H1 (cell line): ENCODE measurements at places on chromosomes 4 and X. TPM values are rescaled to one million over a fixed set of nuclear protein-coding genes. Genes with fewer than 3 reads are reported as not detected.

DNA sequence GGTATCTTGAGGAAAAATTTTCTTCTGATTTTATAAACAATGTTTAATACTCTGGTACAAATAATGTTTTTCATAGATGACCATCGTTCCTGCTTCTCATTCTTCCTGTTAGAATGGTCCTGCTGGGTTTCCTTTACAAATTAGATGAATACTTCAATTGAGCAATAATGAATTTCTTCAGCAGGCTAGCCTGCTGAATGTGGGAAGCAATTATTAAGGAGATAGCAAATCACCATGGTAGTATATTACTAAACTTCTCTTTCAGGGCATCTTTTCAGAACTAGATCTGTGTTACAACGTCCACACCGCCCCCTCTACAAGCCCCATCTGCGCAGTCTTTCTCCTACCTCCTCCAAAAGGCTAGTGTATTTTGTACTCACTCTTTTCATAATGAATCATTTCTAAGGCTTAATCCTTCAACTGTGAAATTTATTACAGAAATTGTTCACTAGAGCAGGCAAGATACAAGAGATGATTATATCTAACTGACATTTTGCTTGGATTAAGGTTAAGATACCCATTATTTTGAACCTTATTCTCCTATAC lies 38.4 kb downstream of the GPRIN3 start:
- no peak for DNase-seq
- H3K36me3 ChIP-seq: no peaks in the 10 kb centered on the region
- H3K4me1 ChIP-seq: no peaks in the 10 kb centered on the region
- H3K27me3 ChIP-seq: no peaks in the 10 kb centered on the region
- no peak overlapping the region for H3K27ac ChIP-seq

DSPP gene
- not detected in 2 replicates for polyA plus RNA-seq

GRCh38 chrX:38220415-38221390 lies at the start of gene SRPX:
Gene SRPX (minus strand): TSS chrX:38220871. CDS start chrX:38220792, 79 bp downstream.
- no peaks in the 10 kb centered on the region for H3K4me1 ChIP-seq
- peak within 1 kb of the TSS; percentile 65 for H3K4me3 ChIP-seq
- no peak for DNase-seq
- peaks cover 12% of the 10 kb centered on the region for H3K27me3 ChIP-seq

GRCh38 chr4:88610771-88611170 lies 18.5 kb downstream of the HERC3 start:
- H3K27ac ChIP-seq: no peak overlapping the region
- H3K36me3 ChIP-seq: no peaks in the 10 kb centered on the region
- H3K4me3 ChIP-seq: no peak overlapping the region
- DNase-seq: no peak
- H3K4me1 ChIP-seq: peaks cover 2% of the 10 kb centered on the region

DNA sequence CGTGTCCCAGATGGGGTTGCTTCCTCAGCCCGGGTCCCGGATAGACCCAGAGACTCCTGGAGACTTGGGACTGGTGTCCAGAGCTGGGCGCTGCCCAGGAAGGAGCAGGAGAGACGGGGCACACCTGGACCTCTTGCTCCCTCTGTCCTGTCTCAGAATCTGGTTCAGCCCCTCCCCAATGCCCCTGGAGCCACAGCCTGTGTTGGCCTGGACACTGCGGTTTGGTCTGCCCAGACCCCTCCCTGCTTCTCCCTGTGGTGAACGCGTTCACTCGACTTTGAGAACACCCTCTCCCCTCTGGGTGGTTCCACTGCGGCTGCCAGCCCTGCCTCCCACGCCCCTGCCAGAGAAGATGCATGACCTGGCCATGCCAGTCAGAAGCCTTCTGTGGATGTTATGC lies 111.1 kb downstream of the HMX1 start:
- no peaks in the 10 kb centered on the region for H3K27me3 ChIP-seq
- H3K27ac ChIP-seq: no peak overlapping the region
- H3K36me3 ChIP-seq: no peaks in the 10 kb centered on the region
- H3K4me3 ChIP-seq: no peak overlapping the region
- H3K4me1 ChIP-seq: no peaks in the 10 kb centered on the region

GRCh38 chr4:3838437-3839380 lies 72.5 kb downstream of the ADRA2C start:
- no peak overlapping the region for H3K4me3 ChIP-seq
- DNase-seq: no peak
- H3K27me3 ChIP-seq: no peaks in the 10 kb centered on the region; the same call in 1 of the 2 replicates
- H3K27ac ChIP-seq: no peak overlapping the region

GRCh38 chrX:151852294-151852693 lies 60.4 kb upstream of the MAGEA4 start:
- no peaks in the 10 kb centered on the region for H3K27me3 ChIP-seq
- no peak overlapping the region for H3K27ac ChIP-seq
- H3K36me3 ChIP-seq: no peaks in the 10 kb centered on the region
- no peak overlapping the region for H3K4me3 ChIP-seq
- no peaks in the 10 kb centered on the region for H3K4me1 ChIP-seq

BCORL1 gene
- 1.4 and 1.9 TPM in 2 replicates for polyA plus RNA-seq

STX18 gene
- polyA plus RNA-seq: 9.8 and 14.6 TPM in 2 replicates

DNA sequence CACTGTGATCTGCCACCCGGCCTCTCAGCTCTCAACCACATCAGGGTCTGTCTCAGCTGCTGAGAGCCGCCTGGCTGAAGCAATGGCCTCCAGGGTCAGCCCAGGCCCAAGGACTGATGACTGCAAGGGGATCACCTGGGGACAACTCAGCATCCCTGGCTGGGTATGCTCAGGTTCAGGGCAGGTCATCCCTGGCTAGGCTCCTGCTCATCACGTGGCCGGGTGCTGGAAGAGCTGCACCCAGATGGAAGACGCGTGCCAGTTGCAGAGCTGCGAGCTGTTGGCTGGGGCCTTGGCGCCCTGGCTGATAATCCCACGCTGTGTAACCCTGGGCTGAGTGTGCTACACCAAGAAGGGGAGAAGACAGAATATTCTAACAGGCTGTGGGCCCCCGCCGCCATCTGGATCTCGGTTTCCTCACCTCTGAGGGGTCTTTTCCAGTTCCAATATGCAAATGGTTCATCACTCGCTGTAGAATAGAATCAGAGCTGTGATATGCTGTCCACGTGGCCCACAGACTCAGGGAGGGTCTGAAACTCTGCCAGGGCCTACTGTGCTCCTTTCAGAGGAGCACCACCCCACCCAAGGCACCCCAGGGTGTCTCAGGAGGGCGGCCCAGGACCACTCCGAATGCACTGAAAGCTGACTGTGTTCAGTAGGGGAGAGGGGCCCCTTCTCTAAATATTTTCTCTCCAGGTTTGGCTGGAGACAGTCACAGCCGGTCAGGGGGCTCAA lies 338.8 kb downstream of the BCOR start:
- no peaks in the 10 kb centered on the region for H3K36me3 ChIP-seq
- no peaks in the 10 kb centered on the region for H3K27me3 ChIP-seq
- H3K4me1 ChIP-seq: no peaks in the 10 kb centered on the region
- no peak for DNase-seq
- H3K4me3 ChIP-seq: no peak overlapping the region
- H3K27ac ChIP-seq: no peak overlapping the region

VEGFC gene
- 0.38 and 0.53 TPM in 2 replicates for polyA plus RNA-seq

- no peak overlapping the region for H3K27ac ChIP-seq
- no peak overlapping the region for H3K4me3 ChIP-seq
- H3K36me3 ChIP-seq: no peaks in the 10 kb centered on the region
- H3K27me3 ChIP-seq: no peaks in the 10 kb centered on the region
- no peak for DNase-seq
These were observed 7.5 kb downstream of the SH3KBP1 start for GRCh38 chrX:19879735-19880378.

- no peak for DNase-seq
- H3K27ac ChIP-seq: no peak overlapping the region
These were observed 421.4 kb upstream of the CPXCR1 start for GRCh38 chrX:88325634-88326033.

DNA sequence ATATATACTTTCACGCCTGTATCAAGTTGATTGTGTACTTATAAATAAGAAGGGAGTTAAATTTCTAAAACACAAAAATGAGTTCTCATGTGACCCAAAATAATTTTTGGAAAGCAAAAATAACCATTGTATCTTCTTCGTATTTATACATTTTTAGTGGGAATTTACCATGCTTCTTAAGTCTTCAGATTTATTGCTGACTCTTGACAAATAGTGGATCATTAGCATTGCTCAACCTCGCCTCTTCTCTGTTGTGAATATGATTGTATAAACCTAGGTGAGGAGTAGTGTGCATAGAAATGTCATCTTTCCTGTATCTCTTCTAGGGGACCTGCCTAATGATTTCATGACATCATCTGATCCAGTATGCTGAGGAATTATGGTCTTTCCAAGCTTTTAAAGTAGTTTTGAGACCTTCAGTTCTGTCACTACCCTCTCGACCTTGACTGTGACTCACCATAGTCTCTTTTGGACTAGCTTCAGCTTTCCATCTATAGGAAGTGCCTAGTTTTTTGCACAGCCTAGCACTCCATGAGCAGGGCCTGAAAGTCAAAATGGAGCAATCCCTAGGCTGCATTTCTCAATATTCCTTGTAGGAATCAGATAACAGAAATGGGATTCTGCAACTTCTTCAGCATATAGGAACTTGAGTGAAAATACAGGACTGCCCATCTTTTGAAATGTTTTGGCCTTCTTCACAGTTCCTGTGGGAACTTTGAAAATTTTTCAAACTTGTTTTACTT lies 157.6 kb downstream of the ARX start:
- H3K36me3 ChIP-seq: no peaks in the 10 kb centered on the region
- H3K4me3 ChIP-seq: no peak overlapping the region
- H3K27ac ChIP-seq: no peak overlapping the region
- H3K27me3 ChIP-seq: no peaks in the 10 kb centered on the region

DNA sequence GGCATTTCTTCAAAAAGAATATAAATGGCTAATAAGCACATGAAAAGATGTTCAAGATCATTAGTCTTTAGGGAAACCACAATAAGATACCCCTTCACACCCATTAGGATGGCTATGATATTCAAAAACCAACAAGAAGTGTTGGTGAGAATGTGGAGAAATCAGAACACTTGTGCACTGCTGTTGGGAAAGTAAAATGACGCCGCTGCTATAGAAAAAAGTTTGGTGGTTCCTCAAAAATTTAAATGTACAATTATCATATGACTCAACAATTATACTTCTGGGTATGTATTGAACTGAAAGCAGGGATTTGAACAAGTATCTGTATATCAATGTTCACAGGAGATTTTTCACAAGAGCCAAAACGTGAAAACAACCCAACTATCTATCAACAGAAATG lies 29.4 kb upstream of the NEUROG2 start:
- no peaks in the 10 kb centered on the region for H3K4me1 ChIP-seq
- no peaks in the 10 kb centered on the region for H3K27me3 ChIP-seq
- DNase-seq: no peak
- H3K36me3 ChIP-seq: peaks cover 3% of the 10 kb centered on the region; the same call in 1 of the 2 replicates

GRCh38 chr4:83723609-83724008 lies 187.7 kb downstream of the GPAT3 start:
- H3K27me3 ChIP-seq: no peaks in the 10 kb centered on the region
- H3K4me3 ChIP-seq: no peak overlapping the region
- no peaks in the 10 kb centered on the region for H3K36me3 ChIP-seq
- DNase-seq: no peak
- no peaks in the 10 kb centered on the region for H3K4me1 ChIP-seq

DNA sequence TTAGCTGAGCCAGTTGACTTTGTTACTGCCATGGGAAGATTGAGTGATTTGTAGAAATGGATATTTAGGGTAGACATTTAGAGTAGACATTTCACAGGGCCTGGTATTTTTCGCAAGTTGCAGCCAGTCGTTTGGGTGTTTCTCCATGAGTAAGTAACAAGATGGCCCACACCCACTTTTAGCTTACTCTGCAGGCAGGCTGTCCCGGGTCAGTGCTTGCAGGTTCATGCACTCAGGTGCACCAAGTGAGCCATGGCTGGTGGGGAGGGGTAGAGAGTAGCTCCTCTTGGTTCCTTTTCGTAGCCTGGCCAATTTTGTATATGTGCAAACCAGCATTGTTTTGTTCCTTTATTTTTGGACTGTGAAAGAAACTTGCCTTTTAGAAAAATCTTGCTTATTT lies 145.6 kb downstream of the POLA1 start:
- H3K27ac ChIP-seq: no peak overlapping the region
- peaks cover 2% of the 10 kb centered on the region for H3K4me1 ChIP-seq
- no peaks in the 10 kb centered on the region for H3K27me3 ChIP-seq
- no peak for DNase-seq
- no peaks in the 10 kb centered on the region for H3K36me3 ChIP-seq

MAGED2 gene
- polyA plus RNA-seq: 83.3 and 97.4 TPM in 2 replicates

- no peaks in the 10 kb centered on the region for H3K36me3 ChIP-seq
- no peaks in the 10 kb centered on the region for H3K4me1 ChIP-seq
- no peaks in the 10 kb centered on the region for H3K27me3 ChIP-seq
These were observed 22.9 kb upstream of the COX7B2 start for GRCh38 chr4:46931981-46932380.

DNA sequence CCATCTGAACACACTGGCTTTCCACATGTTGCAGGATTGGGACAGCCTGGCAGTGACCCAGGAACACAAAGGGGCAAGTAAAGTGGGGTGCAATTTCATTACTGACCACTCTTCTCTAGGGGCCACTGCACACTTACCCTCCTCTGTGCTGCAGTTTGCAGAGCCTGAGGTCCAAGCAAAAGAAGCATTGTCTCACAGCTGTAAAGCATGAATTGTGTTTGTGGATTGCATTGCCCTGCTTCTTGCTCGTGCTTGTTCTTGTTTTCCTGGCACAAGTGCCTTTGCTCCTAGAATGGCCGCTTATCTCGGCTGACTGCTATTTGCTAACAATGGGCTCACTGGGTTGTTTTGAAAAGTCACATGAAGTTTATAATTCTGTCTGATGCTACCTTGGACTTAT lies 209.1 kb upstream of the JADE1 start:
- no peak overlapping the region for H3K27ac ChIP-seq
- H3K36me3 ChIP-seq: no peaks in the 10 kb centered on the region
- no peaks in the 10 kb centered on the region for H3K4me1 ChIP-seq
- DNase-seq: no peak
- no peaks in the 10 kb centered on the region for H3K27me3 ChIP-seq

GALNTL6 gene
- 0.03 and 0.22 TPM in 2 replicates for polyA plus RNA-seq

DNA sequence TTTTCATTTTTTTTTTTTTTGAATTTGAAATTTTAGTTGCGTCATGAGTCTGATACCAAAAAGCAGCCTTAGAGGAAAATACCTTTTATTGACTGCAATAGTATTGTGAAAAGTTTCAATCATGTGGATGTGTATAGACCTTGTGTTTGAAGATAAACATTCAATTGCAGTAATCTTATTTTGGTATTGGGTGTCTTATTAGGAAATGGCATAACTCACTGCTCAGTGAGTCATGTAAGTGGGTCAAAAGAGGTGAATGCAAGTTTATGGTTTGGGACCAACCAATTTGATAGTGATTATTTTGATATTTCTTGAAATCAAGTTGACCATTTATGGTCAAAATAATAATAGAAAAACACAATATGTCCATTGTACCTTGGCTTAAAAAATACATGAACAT lies 627.8 kb upstream of the SLIT2 start:
- no peaks in the 10 kb centered on the region for H3K36me3 ChIP-seq
- no peaks in the 10 kb centered on the region for H3K4me1 ChIP-seq
- no peak overlapping the region for H3K4me3 ChIP-seq
- DNase-seq: no peak
- H3K27ac ChIP-seq: no peak overlapping the region
